Cardiac septum (tissue), 1 donor: ENCODE measurements at places on chromosomes 3 and 15. TPM values are rescaled to one million over a fixed set of nuclear protein-coding genes. Genes with fewer than 3 reads are reported as not detected.

Gene LRRC31
- total RNA-seq = not detected

Gene EDC3
- total RNA-seq = 17.8 TPM

Gene SEMA6D
- 9.9 TPM for total RNA-seq

Gene IL17RD
- total RNA-seq = 4.3 TPM

Gene LMAN1L
- total RNA-seq = 7.9 TPM

Gene MESP2
- total RNA-seq = 0.19 TPM

Gene HHATL
- 505 TPM for total RNA-seq

Gene SMCO1
- 28.7 TPM for total RNA-seq

Gene CLDN18
- not detected for total RNA-seq

Gene CMTM8
- total RNA-seq = 5.5 TPM

Gene IQSEC1
- total RNA-seq = 59.7 TPM

Gene IQCH
- 0.94 TPM for total RNA-seq

Gene SLC6A20
- not detected for total RNA-seq

Gene UTS2B
- total RNA-seq = not detected

Gene PPP2R3A
- total RNA-seq = 82.8 TPM

Gene OCA2
- total RNA-seq = not detected

Gene GOLGB1
- 49.9 TPM for total RNA-seq

Gene CFAP20DC
- 0.08 TPM for total RNA-seq

Gene CPNE9
- not detected for total RNA-seq

Gene BFSP2
- total RNA-seq = not detected

Gene ROBO1
- total RNA-seq = 6.2 TPM

Gene GAP43
- 2.6 TPM for total RNA-seq

Gene TTLL13
- total RNA-seq = 0.16 TPM

Gene ESYT3
- 2.4 TPM for total RNA-seq

Gene SETD5
- total RNA-seq = 65.9 TPM

Gene SLC22A14
- 0.24 TPM for total RNA-seq

Gene RAD51
- total RNA-seq = 0.51 TPM

Gene OSTN
- 0.48 TPM for total RNA-seq

Gene LSAMP
- 0.48 TPM for total RNA-seq

Gene MOBP
- 0.08 TPM for total RNA-seq

Gene SPTSSB
- total RNA-seq = 0.51 TPM

Gene GOLGA8H
- 1.7 TPM for total RNA-seq

Gene CGNL1
- 19.6 TPM for total RNA-seq

Gene CHRNB4
- not detected for total RNA-seq

Gene SPATA12
- total RNA-seq = not detected

Gene ZIC1
- total RNA-seq = not detected

Gene UBAP1L
- total RNA-seq = 2.4 TPM

Gene ANKRD63
- total RNA-seq = not detected

Gene PRTG
- total RNA-seq = 0.92 TPM

Gene PLSCR4
- 14.2 TPM for total RNA-seq

Gene HDC
- total RNA-seq = 1.00 TPM

Gene ATG7
- total RNA-seq = 15.5 TPM

Gene AP3B2
- 0.22 TPM for total RNA-seq

Gene FOXL2NB
- not detected for total RNA-seq

Gene RPS17
- total RNA-seq = 614 TPM

Gene XYLB
- total RNA-seq = 0.46 TPM

Gene NISCH
- total RNA-seq = 59.1 TPM

Gene LMOD3
- 117 TPM for total RNA-seq

Gene ABHD10
- total RNA-seq = 34.6 TPM

Gene NR2E3
- total RNA-seq = not detected

Gene WDR93
- not detected for total RNA-seq

Gene CCNB2
- 0.40 TPM for total RNA-seq

Gene PPP1R14D
- not detected for total RNA-seq

Gene IL1RAP
- total RNA-seq = 20.4 TPM

Gene PIGBOS1
- 7.4 TPM for total RNA-seq

Gene OSBPL10
- total RNA-seq = 5.8 TPM
